ENCODE measurements at places on chromosomes 1 and 21.

DNA sequence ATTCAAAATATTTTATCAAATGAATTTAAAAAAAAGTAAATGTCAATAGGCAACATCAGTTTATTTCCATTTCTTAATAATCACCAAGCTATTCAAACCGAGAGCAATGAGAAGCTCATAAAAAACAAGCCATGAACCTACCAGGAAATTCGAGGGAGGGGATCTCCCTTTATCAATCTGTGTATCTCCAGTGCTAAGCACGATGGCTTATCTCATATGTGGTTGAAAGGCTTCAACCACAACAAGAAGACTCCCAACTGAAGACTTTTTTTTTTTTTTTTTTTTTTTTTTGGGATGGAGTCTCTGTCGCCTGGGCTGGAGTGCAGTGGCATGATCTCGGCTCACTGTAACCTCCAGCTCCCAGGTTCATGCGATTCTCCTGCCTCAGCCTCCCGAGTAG, 833.3 kb downstream of the USP25 start:
- no peak for DNase-seq
- H3K36me3 ChIP-seq, result no peaks in the 10 kb centered on the region
- H3K27ac ChIP-seq, result no peak overlapping the region
- no peaks in the 10 kb centered on the region for H3K4me1 ChIP-seq
- no peaks in the 10 kb centered on the region for H3K27me3 ChIP-seq

DNA sequence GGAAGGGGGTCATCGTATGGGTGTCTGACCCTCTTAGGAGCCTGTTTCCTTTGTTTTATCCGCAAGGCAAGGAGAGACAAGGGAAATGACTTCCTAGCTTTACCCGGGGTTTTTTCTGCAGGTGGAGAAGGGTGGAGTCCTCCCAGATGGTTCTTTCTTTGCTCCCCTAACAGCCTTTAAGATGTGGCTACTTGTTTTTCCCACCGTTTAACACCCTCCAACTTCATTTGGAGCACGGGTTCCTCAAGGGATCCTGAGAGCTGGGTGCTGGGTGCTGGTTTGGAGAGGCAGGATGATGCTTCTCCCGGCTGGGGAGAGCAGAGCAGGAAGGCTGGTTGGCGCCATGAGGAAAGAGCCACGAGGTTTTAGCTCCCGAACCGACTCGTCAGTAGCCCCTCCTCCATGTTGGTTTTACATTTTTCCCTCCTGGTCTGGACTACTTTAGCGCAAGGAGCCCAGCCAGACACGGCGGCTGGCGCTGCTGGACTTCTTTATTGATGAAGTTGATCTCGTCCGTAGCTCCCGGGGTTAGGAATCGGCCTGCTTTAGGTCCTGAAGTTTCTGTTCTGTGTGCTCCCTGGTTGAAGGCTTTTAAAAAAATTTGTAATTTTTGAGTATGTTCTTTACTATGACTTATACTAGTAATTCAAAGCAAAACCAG, 1.4 kb downstream of the UCK2 start:
- H3K4me3 ChIP-seq, result peak overlapping the region; percentile 69
- peak overlapping the region; percentile 90 for H3K27ac ChIP-seq
- DNase-seq, result peak; percentile 58

GRCh38 chr1:206435445-206435844, 34.8 kb upstream of the IKBKE start:
- no peak overlapping the region for H3K4me3 ChIP-seq
- peaks cover 6% of the 10 kb centered on the region for H3K36me3 ChIP-seq
- H3K27ac ChIP-seq, result no peak overlapping the region
- DNase-seq, result no peak
- H3K27me3 ChIP-seq, result no peaks in the 10 kb centered on the region

DNA sequence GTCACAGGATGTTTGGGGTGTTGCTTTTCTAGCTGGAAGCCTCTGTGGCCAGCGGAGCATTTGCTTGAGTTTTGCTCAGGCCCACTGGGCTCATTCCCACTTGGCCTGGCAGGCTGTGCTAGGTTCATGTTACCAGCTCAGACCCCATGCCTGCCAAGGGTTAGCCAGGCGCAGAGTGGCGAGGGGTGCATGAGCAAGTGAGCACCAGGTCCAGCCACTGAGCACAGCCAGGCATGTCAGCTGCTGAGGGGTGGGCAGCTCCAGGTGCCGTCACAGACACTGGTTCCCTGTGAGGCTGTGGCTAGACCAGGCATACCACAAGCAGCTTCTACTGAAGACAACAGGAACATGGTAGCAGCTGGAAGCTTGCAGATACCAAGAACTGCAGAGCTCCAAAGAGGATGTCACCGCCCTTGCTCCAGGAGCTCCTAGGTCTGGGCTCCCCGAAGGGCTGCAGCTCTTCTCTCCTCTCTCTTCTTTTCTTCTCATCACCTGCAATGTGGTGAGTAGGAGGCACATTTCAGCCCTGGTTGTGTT, 52.0 kb upstream of the CYYR1 start:
- no peak overlapping the region for H3K4me3 ChIP-seq
- H3K27me3 ChIP-seq, result no peaks in the 10 kb centered on the region
- no peaks in the 10 kb centered on the region for H3K36me3 ChIP-seq
- no peak overlapping the region for H3K27ac ChIP-seq
- H3K4me1 ChIP-seq, result no peaks in the 10 kb centered on the region

DNA sequence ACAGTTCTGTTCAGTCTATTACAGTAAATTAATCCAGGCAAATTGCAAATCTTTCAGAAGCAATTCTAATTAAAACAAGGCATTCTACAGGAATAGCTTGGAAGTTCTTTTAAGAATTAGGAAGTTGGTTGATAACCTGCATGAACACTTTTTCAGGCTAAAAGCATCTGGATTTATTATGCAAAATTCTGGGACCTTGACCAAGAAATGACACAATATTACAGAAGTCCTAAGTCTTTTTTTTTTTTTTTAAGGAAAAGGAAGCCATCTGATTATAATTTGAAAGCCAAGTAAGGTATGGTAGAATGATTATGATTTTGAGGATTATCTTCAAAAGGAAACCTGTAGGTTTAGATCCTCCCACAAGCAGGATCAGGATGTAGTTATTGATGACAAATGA, 74.7 kb upstream of the KCNK2 start:
- H3K36me3 ChIP-seq, result no peaks in the 10 kb centered on the region
- no peak for DNase-seq
- H3K4me3 ChIP-seq, result no peak overlapping the region
- H3K4me1 ChIP-seq, result no peaks in the 10 kb centered on the region
- H3K27ac ChIP-seq, result no peak overlapping the region

GRCh38 chr1:25163986-25164385, 68.3 kb downstream of the SYF2 start:
- no peaks in the 10 kb centered on the region for H3K27me3 ChIP-seq
- no peak overlapping the region for H3K27ac ChIP-seq
- DNase-seq, result no peak
- no peak overlapping the region for H3K4me3 ChIP-seq
- peaks cover 27% of the 10 kb centered on the region for H3K4me1 ChIP-seq
- no peaks in the 10 kb centered on the region for H3K36me3 ChIP-seq

DNA sequence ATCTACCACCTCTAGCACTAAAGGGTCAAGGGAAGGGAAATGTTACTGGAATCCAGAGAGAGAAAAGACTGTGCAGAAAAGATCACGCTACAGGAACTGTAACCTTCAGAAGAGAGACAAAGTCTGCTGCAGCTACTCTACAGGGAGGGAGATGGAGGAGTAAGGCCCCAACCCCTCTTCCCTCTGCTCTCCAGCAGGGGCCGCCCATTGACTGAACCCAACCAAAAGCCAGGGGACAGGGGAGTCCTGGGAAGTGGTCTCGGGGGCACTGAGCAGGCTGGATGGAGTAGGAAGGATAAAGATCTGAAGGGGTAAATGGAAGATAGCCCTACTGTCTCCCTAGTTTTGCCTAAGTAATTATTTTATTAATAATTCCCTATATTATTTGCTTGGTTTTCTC, 72.8 kb upstream of the NR5A2 start:
- no peaks in the 10 kb centered on the region for H3K27me3 ChIP-seq
- DNase-seq, result no peak
- H3K4me1 ChIP-seq, result no peaks in the 10 kb centered on the region
- H3K4me3 ChIP-seq, result no peak overlapping the region
- no peak overlapping the region for H3K27ac ChIP-seq

- H3K4me3 ChIP-seq, result no peak overlapping the region
- H3K27ac ChIP-seq, result no peak overlapping the region
- H3K36me3 ChIP-seq, result no peaks in the 10 kb centered on the region
- H3K4me1 ChIP-seq, result no peaks in the 10 kb centered on the region
Measured at GRCh38 chr1:208534979-208535378, 290.8 kb upstream of the PLXNA2 start.

- H3K36me3 ChIP-seq, result peaks cover 19% of the 10 kb centered on the region
- H3K4me1 ChIP-seq, result no peaks in the 10 kb centered on the region
- no peak for DNase-seq
- H3K4me3 ChIP-seq, result no peak within 1 kb of the TSS
- no peak within 1 kb of the TSS for H3K27ac ChIP-seq
Measured at GRCh38 chr1:151175863-151176262, at the start of gene TMOD4. Gene TMOD4 (minus strand): TSS chr1:151175981. CDS start chr1:151174875, 1,106 bp downstream.

GRCh38 chr1:229121845-229122436, 149.0 kb upstream of the RAB4A start:
- no peaks in the 10 kb centered on the region for H3K27me3 ChIP-seq
- H3K36me3 ChIP-seq, result no peaks in the 10 kb centered on the region
- no peak overlapping the region for H3K4me3 ChIP-seq
- no peak for DNase-seq

DNA sequence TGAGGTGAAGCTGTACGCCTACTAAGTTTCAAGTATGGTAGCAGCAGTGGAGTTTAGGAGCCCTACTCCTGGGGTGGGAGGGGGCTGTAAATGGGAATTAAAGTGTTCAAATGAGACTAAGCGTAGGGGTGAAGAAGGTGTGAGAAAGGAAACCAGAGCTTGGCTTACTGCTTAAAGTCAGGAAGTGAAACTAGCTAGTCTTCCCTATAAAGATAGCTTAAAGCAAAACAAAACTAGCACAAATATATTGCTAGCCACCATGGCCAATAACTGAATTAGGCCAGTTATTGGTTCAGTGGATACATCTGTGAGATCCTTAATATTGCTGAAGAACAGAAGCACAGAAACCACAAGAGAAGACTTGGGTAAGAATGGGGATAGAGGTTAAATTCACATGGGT, 492.2 kb upstream of the PKN2 start:
- no peaks in the 10 kb centered on the region for H3K4me1 ChIP-seq
- H3K36me3 ChIP-seq, result no peaks in the 10 kb centered on the region
- no peak overlapping the region for H3K4me3 ChIP-seq
- no peak for DNase-seq
- H3K27me3 ChIP-seq, result no peaks in the 10 kb centered on the region

DNA sequence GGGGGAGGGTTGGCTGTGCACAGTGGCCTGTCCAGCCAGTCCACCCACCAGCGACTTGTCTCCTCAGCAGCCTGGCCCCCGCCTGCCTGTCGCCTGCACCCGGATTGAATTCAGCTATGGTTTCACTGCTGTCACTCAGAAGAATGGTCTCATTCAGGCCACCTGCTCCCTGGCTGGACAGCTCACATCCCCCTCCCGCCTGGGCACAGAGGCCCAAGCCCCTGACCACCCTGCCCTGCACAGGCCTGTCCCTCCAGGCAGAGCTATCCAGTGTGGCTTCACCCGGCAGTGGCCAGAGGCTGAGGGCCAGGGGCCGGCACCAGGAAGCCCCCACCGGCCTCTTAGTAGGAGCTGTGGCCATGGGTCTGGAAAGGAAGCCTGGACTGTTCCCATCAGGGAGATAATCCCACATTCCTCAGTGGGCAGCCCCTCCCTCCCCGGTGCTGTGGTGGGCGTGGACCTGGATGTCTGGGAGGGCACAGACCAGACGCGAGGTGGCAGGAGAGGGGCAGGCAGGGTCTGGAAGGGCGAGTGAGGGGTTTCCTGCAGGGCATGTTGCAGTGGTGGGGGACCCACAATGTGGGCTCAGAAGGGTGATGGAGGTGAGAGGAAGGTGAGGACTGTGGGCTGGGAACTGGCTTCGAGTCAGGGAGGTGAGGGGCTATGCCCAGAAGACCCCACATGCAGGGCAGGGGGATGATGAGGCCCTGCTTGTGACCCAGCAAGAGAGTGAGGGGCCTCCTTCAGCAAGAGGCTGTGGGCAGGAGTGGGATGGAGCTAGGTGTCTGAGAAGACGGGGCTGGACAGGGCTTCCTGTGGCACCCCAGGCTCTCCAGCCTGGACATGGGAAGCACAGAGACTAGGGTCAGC, 30.4 kb downstream of the WNT9A start:
- H3K27me3 ChIP-seq, result no peaks in the 10 kb centered on the region
- H3K36me3 ChIP-seq, result no peaks in the 10 kb centered on the region
- no peak overlapping the region for H3K27ac ChIP-seq
- H3K4me3 ChIP-seq, result no peak overlapping the region

GRCh38 chr21:45572783-45573451, 30.7 kb upstream of the SLC19A1 start:
- DNase-seq, result no peak
- no peaks in the 10 kb centered on the region for H3K36me3 ChIP-seq
- H3K27ac ChIP-seq, result no peak overlapping the region
- no peaks in the 10 kb centered on the region for H3K4me1 ChIP-seq
- no peak overlapping the region for H3K4me3 ChIP-seq
